ENCODE measurements at places on chromosomes 7 and 10.

GRCh38 chr10:89792187-89792586 is 90.8 kb downstream of the KIF20B start:
- DNase-seq: no peak

DNA sequence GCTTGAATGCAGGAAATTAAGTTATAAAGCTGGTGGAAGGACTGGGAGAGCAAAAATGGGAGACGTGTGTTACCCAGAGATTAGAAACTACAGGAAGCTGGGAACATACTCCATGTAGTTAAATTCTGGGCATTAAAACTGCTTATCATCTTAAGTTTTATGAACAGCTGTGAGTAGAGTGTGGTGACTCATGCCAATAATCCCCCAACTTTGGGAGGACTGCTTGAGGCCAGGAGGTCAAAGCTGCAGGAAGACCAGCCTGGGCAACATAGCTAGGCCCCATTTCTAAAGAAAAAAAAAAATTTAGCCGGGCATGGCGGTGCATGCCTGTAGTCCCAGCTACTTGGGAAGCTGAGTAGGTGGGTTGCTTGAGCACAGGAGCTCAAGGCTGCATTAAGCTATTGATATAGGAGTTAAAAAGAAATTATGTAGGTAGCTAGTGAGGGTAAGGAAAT is 56.2 kb upstream of the SEPHS1 start:
- DNase-seq: no peak

GRCh38 chr7:84176716-84177115 is 17.9 kb downstream of the SEMA3A start:
- no peak for DNase-seq

GRCh38 chr7:148397985-148398384 is 192.6 kb upstream of the C7orf33 start:
- DNase-seq: no peak

- no peak for DNase-seq
These were observed 34.4 kb downstream of the ADD3 start for GRCh38 chr10:110042181-110042580.

DNA sequence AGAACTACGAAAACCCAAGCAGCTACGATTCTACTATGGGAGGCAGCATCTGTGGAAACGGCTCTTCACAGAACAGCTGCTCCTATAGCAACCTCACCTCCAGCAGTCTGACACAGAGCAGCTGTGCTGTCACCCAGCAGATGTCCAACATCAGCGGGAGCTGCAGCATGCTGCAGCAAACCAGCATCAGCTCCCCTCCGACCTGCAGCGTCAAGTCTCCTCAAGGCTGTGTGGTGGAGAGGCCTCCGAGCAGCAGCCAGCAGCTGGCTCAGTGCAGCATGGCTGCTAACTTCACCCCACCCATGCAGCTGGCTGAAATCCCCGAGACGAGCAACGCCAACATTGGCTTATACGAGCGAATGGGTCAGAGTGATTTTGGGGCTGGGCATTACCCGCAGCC is 81.6 kb upstream of the SAMD8 start:
- no peak for DNase-seq

DNA sequence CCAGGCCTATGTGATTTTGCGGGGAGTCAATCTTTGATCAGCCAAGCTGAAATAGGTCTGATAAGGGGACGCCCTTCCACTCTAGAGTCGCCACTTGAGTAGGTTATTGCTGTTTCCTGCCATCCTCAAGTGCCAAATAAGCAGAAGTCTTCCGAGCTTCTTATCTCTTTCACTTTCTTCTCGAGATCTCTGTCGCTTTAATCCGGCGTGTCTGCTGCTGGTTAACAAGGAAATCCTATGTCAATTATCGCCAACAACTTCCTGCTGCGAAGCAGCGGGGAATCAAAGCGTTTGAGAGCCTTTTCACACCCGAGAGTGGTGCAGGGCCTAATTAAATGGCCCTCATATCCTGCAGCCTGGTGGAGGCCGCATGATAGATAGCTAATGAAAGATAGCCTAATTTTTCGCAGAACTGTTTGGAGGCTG is 215.9 kb downstream of the RAB11FIP2 start:
- DNase-seq: no peak

GRCh38 chr7:75654855-75655254 is 83.9 kb downstream of the HIP1 start:
- DNase-seq: no peak

DNA sequence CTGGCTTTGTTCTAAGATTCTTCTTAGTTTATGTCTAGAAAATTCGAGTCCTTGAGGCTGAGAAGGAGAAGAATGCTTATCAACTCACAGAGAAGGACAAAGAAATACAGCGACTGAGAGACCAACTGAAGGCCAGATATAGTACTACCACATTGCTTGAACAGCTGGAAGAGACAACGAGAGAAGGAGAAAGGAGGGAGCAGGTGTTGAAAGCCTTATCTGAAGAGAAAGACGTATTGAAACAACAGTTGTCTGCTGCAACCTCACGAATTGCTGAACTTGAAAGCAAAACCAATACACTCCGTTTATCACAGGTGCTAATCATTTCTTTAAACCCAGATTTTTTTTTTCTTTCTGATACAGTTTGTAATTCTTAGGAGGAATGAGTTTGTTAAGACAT is 6.7 kb downstream of the CEP55 start:
- DNase-seq: no peak

GRCh38 chr10:110865186-110865808 is 6.4 kb upstream of the PDCD4 start:
- peak; percentile 30 for DNase-seq

GRCh38 chr7:43199371-43200160 is 87.1 kb downstream of the HECW1 start:
- DNase-seq: no peak

DNA sequence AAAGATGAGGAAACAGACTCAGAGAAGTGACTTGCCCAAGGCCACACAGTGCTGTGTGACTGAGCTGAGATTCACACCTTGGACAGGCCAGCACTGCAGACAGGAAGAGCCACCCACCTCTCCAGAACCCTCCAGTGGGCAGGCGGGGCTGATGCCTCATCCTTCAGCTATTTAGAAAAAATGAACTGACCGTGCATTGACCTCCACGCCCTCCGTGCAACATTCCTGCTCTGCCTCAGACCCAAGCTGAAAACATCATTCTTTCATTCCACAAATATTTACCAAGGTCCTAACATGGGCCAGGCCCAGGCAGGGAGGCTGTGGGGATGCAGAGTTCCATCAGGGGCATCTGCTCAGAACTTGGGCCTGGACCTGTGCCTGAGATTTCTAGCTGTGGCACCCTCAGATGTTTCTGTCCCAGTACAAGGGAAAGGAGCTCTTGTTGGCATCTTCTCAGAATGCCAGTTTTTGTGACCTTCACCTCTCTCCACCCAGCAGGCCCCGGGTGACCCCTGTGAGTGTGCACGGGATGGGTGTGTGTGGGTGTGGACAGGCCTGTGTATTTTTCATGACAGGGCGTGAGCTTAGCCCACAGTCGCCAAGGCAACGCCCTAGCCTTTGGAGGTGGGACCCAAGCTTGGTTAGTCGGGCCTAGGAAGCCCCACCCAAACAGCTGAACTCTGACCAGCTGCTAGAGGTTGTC is 6.5 kb downstream of the VSIR start:
- DNase-seq: peak; percentile 16

DNA sequence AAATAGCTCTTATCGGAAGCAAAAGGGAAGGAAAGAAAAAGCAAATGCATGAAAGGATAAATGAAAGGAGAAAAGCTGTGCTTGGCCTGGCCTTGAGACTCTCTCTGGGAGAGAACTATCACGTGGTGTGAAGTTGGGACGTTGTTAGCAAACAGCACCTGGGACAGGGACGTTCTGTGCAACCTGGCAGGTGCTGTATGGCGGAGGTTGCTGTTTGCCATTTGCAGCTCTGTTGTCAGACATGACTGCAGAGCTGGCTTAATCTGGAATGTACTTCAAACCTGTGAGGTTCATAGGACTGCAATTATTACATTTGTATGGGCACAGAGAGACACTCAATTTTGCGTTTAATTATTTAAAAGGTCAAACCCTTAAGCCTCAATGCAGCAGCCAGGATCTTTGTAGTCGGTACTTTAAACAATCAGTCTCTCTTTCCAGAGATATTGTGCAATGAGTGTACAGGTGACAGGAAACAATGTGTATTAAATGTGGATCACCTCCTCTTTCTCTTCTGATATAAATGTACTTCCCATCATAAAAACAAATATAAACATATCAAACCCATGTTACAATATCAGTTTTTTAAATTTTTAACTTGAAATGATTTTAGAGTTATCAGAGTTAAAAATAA is 800.5 kb upstream of the KCND2 start:
- DNase-seq: no peak

GRCh38 chr7:77407906-77408305 is 8.2 kb downstream of the GSAP start:
- no peak for DNase-seq

- DNase-seq: no peak
These were observed 134.0 kb downstream of the KCND2 start for GRCh38 chr7:120407010-120407409.

DNA sequence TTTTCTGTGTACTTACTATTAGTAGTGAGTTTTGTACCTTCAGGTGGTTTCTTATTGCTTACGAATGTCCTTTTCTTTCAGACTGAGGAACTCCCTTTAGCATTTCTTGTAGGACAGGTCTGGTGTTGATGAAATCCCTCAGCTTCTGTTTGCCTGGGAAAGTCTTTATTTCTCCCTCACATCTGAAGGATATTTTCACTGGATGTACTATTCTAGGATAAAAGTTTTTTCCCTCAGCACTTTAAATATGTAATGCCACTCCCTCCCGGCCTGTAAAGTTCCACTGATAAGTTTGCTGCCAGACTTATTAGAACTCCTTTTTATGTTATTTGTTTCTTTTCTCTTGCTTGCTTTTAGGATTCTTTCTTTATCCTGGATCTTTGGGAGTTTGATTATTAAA is 1.7 kb upstream of the CYCS start:
- no peak for DNase-seq

DNA sequence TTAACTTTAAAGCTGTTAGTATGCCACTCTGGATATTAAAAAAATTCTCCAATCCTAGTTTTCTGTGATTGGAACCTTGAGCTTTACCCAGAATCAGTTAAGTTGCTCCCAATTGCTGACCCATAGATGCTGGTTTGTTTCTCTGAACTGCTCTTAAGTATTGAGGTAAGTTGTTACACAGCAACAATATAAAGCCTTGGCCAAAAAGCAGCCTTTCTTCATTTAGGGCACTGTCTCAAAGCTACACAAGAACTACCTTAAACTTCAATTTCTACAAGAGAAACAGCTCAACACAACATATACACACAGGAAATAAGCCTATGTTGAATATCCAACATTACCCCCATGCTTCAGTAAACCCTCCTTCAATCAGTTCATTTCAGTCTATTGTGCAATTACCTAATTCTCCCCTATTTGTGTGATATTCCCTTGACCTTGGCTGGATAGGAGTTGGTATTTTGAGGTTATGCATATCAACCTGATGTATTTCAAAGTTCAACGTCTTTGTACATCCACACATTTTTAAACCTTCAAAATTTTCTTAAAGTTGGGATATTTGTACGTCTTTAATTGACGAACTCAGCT is 11.5 kb downstream of the HNRNPA2B1 start:
- peak; percentile 70 for DNase-seq

GRCh38 chr7:55500117-55500756 is 72.1 kb downstream of the VOPP1 start:
- no peak for DNase-seq

DNA sequence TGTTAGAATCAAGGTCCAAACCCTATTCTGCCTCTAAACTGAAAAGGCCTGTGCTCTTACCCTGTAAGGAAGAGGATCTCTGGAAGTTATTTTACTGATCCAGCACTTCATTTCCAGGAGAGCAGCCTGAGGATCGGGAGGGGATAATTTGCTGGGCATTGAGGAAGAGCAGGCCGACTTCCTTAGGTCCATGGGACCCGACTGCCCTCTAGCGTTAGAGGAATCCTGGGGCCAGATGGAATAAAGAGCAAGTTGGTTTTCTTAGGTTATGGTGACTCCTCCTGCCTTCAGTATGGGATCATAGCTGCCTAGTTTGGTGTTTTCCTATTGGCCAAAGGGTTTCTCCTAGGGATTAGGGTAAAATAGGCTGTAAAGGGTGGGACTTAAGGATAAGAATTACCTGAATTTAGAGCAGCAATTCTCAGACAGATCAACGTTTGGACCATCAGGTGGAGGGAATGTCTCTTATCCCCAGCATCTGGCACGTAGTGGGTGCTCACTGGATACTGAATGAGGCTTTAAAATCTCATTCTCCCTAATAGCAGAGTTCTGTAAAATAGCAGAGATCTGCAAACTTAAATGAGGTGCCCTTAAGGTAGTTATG is 40.0 kb upstream of the SORBS1 start:
- DNase-seq: peak; percentile 73

- no peak for DNase-seq
These were observed 7.8 kb downstream of the CPA5 start for GRCh38 chr7:130352194-130353074.

- peak; percentile 45 for DNase-seq
These were observed 109.2 kb downstream of the PIP4K2A start for GRCh38 chr10:22605168-22605567.

- DNase-seq: no peak
These were observed 7.7 kb downstream of the CASP2 start for GRCh38 chr7:143295870-143296269.

DNA sequence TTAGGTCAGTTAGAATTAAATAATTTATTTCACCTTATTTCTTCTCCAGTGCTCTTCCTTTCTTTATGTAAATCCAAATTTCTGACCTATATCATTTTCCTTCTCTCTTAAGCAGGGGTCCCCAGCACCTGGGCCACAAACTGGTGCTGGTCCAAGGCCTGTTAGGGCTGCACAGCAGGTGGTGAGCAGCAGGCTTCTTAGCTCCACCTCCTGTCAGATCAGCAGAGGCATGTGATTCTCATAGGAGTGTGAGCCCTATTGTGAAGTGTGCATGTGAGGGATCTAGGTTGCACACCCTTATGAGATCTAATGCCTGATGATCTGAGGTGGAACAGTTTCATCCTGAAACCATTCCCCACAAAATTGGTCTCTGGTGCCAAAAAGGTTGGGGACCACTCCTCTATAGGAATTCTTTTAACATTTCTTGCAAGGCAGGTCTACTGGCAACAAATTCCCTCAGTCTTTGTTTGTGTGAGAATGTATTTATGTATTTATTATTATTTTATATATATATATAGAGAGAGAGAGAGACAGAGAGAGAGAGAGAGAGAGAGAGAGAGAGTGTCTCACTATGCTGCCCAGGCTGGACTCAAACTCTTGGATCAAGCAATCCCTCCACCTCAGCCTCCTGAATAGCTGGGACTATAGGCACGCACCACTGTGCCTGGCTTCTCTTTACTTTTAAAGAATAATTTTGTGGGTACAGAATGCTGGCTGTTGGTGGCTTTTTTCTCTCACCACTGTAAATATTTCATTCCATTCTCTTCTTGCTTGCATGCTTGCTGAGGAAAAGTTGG is 4.3 kb upstream of the ABCC2 start:
- peak; percentile 76 for DNase-seq

- DNase-seq: no peak
These were observed 45.9 kb upstream of the ITGB8 start for GRCh38 chr7:20284771-20285143.

GRCh38 chr7:1080252-1080920 is 7.5 kb upstream of the GPER1 start:
- no peak for DNase-seq

DNA sequence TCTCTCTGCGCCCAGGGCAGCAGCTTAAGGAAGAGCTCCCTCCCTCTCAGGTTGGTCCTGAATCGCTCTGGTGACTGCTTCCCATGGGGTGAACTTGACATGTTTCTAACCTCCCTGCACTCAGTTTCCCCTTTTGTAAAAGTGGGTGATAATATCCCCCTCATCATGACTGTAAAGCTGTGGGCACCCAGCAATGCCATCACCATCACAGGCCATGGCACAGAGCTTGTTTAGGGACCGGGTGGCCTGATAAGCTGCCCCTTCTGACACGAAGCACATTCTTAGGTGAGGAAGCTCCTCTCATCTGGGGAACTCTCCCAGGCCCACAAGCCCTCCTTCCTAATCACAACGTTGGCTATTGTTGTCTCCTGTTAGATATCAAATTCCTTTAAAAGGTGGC is 972.8 kb upstream of the ZNF722 start:
- no peak for DNase-seq

Data from NAMALWA (cell line).